ENCODE measurements at places on chromosomes 2 and 18.

- peak; percentile 52 for DNase-seq
These were observed 858 bp downstream of the KCNS3 start for GRCh38 chr2:17879137-17879912.

DNA sequence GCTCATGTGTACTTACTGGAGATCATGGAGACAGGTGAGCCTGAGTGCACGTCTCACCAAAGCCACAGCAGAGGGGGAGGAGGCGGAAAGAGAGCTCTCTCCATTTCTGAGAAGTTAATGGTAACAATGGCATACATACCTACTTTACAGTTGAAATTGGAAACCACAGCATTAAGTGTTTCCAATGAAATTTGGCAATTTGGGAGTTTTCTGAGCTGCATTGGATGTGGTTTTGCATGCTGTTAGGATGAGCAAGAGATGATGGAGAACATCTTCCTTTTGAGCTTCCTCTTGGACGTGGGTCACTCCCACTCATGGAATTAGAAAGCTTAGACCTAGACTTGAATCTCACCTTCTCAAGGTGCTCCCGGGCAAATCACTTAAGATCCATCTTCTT lies 25.5 kb upstream of the IL37 start:
- no peak for DNase-seq

DNA sequence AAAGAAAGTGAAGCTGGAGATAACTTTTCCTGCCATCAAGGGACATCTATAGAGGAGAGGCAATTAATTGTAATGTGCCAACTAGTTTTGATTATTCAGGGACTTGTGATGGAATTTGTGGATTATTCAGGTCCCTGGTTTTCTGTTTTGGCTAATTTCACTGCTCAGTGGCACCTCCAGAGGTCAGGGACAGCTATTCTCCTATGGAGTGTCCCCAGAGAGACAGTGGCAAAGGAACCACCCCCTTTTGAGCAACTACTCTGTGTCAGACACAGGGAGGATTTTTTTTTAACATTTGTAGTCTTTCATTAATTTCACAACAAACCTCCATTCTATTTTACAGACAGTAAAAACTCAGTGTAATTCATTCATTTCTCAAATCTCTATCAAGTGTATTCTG lies 206.0 kb upstream of the SPRED2 start:
- no peak for DNase-seq

DNA sequence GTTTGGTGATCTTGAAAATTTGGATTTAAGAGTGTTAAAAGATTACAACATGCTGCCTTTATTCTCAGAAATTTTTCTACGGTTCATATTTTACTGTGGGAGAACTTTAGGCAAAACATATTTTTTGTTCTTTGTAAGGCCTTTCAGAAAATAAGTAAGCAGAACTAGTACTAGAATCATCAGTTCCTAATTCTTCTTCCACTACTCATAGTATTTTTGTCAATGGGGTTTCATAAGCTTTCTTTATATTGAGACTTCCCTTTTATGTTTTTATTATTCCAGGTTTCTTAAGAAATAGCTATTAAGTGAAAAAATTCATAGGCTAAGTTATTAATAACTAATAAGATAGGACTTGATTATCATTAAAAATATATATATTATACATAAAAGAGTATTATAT lies 12.4 kb downstream of the UGGT1 start:
- DNase-seq: no peak

GRCh38 chr2:59875836-59876235 lies 677.6 kb downstream of the BCL11A start:
- no peak for DNase-seq

GRCh38 chr2:111208639-111209038 lies 87.9 kb downstream of the BCL2L11 start:
- no peak for DNase-seq

GRCh38 chr2:169966454-169966853 lies 139.2 kb downstream of the UBR3 start:
- DNase-seq: no peak

GRCh38 chr2:119301413-119301812 lies 65.2 kb downstream of the C2orf76 start:
- DNase-seq: peak; percentile 9

GRCh38 chr2:232420463-232421188 lies 14.0 kb downstream of the ALPG start:
- peak; percentile 47 for DNase-seq

DNA sequence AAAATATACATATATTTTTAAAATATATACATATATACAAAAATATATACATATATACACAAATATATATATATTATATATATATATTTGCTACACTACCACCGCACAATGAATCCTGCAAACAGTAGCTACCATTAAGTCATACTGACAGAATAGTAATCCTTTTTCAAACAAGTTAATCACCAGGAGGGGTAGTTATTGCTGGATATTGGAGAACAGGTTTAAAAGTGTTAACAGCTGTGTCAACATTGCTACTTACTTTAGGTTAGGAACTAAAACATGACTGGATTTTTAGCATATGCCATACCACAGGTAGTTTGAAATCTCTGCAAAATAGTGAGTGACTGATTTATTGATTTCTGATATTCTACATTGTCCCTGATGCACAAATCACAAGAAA lies 529.1 kb upstream of the CDH7 start:
- peak; percentile 23 for DNase-seq

DNA sequence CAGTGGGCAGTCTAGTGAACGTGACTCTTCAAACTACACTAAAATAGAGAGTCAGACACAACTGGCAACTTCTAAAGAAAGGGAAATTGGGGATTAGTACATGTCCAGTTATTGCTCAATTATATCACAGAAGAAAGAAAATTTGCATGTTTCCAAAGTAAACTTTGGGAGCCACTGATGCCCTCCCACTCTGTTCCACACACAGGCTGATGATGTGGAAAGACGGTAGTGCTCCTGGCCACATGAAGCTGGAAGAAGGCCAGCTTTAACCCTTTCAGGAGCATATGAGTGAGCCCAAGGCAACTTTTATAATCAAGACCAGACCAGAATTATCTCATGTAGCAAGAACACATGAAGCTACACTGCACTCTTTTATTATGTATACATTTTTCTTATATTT lies 141.0 kb downstream of the NR4A2 start:
- no peak for DNase-seq

- DNase-seq: peak; percentile 28
These were observed 250.5 kb downstream of the TWIST2 start for GRCh38 chr2:239098288-239098970.

GRCh38 chr2:140063356-140063755 lies 1283.2 kb upstream of the NXPH2 start:
- no peak for DNase-seq

- peak; percentile 30 for DNase-seq
These were observed 485.7 kb downstream of the TXNL1 start for GRCh38 chr18:56152551-56153310.

- no peak for DNase-seq
These were observed 31.5 kb downstream of the CABYR start for GRCh38 chr18:24170360-24170759.

DNA sequence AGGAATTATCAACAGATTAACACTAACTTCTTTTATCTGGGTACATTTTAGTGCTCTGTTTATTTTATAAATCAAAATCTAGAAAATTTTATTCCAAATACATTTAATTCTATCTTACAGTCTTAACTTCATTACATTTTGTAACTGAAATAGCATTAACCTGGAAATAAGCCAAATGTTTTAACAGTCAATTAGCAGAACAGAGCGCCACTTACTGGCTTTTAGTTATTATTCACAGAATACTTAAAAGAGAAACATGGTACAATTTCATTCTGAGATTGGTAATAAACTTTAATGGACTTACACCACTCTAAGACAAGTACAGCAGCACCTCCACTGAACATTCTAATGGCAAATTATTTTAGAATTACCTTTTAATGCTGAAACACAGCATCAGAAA lies 38.6 kb downstream of the SS18 start:
- peak; percentile 4 for DNase-seq

- no peak for DNase-seq
These were observed 143.6 kb downstream of the WDPCP start for GRCh38 chr2:63444565-63445288.

DNA sequence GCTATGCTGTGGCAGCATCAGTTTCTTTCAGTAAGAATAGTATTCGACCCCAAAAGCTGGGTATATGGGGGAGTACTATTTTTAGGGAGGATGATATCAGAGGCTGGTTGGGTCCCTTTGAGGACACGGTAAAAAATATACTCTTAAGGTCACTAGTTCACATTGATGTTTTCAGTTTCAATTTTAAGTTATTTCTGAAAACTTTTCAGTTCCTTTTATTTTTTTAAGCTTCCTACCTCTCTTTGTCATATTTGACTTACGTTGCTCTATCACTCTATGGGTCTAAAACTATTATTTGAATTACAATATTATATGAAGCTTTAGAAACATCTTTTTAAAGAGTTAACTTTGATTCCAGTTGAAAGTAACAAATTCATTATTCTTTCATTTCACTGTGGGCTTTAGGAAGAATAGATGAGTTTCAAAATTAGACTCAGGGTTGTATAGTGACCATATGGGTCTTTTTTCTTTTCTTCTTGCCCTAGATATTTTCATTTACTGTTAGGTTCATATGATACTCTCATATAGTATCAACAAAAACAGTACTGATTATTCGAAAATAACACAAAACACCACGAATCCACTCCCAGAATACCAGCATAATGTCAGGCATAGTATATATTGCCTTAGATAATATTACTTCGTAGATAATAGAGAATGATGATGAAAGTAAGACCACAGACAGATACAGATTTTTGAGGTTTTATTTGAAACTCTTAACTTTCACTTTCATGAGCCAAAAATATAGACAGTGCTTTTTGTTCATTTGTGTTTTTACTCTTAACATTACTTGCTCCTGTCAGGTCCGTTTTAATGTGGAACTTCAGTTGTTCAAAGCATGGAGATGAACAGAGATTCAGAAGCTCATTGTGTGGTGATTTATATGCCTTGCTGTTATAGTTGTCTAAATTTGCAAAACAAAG lies 9.8 kb downstream of the RMDN2 start:
- no peak for DNase-seq

DNA sequence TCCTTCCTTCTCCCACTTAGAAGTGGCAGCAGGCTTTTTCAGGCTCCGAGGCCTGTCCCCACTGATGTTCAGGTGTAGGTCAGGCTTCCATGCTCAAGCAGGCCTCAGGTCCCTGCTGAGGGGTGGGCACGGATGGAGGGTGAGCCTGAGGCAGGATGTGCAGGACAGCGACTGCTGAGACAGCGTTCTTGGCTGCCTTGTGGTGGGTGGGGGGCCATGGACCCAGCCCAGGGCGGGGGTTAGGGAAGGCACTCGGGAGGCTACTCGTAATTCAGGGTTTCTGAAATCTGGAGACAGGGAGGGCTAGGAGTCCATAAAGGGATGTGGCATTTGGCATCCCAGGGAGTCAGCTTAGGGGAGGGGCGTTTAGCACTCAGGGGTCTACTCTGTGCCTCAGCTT lies 30.3 kb downstream of the COLEC11 start:
- DNase-seq: no peak

DNA sequence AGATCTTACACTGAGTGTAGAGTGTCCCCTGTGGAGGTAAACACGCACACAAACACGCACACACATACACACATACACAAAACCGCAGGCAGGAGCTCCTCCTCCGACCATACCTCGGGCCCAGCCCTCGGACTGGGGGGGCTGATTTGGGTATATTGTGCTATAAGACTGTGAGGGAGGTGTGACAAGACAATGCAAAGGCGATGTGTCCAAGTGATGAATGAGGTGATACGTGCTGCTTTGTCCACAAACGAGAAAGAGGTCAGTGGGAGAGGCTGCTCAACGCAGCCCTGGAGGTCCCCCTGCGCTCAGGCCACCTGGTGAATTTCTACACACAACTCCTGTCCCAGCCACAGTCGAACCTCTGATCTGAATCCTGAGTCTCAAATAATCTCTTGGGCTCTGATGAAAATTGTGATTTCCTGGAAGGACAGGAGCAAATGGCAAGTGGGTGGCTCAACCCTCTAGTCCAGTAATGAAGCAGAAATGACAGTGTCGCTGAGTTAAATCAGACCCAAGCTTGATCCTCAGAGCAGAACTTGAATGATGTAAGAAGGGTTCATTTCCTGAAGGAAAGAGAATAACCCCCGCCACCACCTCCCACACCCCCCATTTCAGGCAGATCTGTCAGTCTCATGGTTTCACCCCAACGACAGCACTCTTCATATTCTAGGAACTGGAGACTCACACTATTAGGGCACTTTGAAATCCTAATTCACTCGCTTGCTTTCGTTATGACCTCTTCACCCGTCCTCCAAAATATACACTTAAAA lies 48.9 kb upstream of the ASXL2 start:
- DNase-seq: no peak

DNA sequence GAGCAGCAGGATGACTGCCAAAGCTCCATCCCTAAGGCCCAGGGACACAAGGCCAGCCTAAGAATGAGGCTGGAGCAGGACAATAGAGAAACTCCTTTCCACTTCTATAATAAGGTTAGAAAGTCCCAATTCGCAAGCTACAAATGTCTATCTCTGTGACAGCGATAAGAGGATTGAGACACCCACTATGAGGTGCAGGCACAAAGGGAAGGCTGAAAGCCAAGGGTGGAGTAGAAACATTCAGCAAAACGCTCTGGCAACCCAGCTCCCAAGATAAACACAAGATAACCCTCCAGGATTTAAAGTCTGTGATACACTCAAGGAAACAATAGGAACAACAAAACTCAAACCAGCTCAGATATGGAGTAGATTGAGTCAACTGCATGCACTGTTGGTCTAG lies 418.0 kb upstream of the UBE2E3 start:
- DNase-seq: no peak

GRCh38 chr2:188391354-188391753 lies 99.7 kb downstream of the GULP1 start:
- no peak for DNase-seq

DNA sequence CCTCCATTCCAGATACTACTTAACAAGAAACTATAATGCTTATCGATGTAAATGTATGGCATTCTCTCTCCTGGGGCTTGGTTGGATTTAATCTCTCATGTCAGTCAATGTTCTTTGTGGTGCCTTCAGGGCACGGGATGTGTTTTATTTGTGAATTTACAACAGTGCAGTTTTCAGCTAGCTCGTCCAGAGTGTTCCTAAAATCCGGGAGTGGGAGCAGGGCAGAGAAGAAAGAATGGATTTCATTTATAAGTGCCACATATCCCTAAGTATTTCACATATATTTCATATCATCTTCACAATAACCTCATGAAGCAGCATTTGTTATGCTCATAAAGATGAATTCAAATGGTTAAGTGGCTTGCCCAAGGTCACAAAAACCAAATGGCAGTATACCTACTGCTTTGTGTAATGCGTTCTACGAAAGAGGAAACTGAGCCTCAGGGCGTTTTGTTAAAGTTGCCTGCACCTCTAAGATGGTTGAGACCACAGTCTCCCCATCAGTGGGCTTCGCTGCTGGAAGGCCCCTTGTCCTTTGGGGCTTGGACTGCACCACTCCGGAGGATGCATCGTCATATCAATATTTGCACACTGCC lies 134.7 kb upstream of the MGAT5 start:
- DNase-seq: no peak

- DNase-seq: no peak
These were observed 36.1 kb downstream of the MARCO start for GRCh38 chr2:118978064-118978463.

- DNase-seq: peak; percentile 72
These were observed 123.8 kb downstream of the AKAIN1 start for GRCh38 chr18:5073026-5073944.

GRCh38 chr2:195458936-195459335 lies 198.1 kb upstream of the SLC39A10 start:
- no peak for DNase-seq

GRCh38 chr2:121555008-121555407 lies 24.3 kb downstream of the RNU4ATAC start:
- no peak for DNase-seq

GRCh38 chr2:226423498-226423960 lies 376.1 kb downstream of the IRS1 start:
- DNase-seq: no peak

Measured in COR-L47 (cell line).